ENCODE measurements at places on chromosomes 3 and 15.

DNA sequence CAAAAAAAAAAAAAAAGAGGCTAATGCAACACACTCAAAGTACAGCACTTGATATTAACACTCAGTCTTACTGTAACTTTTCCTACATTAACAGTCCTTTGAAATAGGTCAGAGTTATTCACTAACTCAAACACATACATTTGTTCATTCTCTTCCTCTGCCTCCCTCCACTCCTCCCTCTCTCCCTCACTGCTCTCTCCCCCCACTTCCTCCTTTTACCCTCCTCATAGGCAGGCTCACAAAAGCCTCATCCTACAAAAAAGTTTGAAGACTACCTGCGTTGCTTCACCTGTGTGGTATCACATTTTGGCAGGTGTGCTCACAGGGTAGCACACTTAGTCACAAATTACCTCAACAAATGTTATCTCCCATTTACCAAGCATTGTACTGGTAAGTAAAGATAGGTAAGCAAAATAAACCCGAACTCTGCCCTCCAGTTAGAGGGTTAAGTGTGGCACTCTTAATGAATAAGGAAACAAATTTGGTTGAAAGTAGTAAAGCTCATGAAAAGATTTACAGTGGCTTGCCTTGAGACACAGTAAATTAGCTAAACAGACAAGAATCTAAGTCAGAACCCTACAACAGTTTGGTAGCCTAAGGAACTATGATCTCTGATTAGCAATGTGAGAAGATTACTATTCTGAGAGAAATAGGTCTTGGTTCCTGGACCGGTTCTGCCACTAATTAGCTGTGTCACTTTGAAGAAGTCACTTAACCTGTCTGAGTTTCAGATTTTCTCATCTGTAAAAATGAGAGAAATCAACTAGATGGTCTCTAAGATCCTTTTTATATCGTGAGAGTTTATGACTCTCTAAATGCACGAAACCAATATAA, 151.0 kb upstream of the MLF1 start:
- no peak for DNase-seq

DNA sequence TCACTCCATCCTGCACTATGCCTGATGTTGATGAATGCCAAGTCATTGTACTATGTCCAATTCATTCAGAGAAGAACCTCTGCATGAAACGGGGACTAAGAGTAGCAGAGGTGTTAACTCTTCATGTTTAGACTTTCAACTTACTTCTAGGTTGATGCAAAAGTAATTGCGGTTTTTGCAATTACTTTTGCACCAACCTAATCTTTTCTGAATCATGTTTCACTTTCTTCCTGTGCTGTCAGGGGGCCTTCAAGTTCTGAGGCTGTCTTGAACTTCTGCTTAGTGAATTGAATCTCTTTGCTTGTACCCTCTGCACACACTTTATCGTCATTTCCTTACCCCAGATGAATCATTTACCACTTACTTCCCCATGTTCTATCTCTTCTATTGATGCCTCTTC, 636.2 kb downstream of the NAALADL2 start:
- no peak for DNase-seq

- DNase-seq = no peak
These were observed 691 bp downstream of the RHCG start for GRCh38 chr15:89495638-89496145.

DNA sequence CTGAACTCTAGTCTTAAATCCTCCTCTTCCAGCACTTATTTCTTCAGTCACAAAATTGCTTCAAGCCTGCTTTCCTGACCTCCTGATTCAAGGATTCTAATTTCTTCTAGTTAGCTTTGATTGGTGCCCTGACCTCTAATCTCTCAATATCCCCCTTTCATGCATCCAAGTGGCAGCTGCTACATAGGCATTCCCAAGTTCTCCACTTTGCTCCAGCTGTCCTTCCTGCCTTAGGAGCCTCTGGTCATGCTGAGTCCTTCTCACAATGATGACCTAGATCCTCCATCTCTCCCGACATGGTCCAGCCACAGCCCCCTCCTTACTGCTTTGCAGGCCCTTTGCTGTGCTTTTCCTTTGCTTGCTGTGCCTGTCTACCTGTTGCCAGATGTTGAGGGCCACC, 347.8 kb upstream of the C2CD4B start:
- DNase-seq = no peak

DNA sequence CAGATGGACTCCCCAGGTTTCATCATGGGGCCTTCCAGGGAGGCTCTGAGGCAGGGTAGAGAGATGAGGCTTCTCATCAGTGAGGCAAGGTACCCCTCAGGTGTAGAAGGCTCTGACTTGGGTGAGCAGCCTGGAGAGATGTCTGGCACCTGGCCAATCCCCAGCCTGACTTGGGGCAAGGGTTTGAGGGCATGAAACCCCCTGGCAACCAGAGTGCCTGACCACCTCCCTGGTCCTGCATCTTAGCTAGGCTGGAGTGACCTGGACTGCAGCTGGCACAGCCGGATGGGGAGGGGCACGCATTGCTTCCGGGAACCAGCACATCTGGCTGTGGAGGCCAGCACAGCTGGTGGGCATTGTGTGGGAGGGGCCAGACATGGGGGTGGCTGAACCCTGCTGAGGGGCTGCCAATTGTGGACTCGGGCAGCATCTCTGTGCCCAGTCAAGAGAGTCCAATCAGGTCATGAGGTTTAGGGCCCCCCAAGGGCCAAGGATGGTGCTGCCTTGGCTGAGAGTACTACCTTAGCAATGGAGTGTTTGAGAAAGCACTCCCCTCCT, 1.9 kb downstream of the ZBTB47 start:
- no peak for DNase-seq

DNA sequence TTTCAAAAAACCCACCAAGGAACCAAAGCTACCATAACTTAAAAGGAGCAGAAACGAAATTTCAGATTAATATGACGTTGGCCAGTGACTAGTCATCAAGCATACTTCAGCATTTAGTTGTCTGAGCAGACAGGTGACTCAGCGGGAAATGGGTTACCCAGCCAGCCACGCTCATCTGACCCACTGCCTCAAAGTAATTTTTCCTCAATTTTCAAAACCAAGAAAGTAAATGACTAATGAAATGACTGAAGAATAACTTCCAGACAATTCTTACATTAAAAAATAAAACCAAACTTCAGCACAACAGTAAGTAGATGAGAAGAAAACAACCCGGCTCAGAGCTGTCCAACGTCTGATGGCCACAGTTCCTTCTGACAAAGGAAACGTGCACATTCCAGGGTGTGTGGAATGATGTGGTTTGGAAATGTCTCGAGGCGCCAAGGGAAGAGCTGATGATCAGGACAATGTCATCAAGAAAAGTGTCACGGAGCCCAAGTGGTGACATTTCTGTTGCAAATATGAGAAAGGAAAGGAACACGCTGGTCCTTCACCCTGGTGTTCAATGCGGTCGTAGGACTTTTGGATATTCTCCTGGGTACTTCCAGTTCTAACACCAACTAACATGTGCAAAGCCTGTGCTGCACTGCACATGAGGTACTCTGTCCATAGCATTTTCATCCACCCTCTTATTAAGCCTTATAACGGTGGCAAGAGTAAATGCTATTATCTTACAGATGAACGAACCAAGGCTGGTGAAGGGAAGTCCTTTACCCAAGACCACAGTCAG, 79.1 kb downstream of the FOXP1 start:
- DNase-seq = no peak

- DNase-seq = no peak
These were observed 57.3 kb upstream of the SEC13 start for GRCh38 chr3:10378246-10378645.

DNA sequence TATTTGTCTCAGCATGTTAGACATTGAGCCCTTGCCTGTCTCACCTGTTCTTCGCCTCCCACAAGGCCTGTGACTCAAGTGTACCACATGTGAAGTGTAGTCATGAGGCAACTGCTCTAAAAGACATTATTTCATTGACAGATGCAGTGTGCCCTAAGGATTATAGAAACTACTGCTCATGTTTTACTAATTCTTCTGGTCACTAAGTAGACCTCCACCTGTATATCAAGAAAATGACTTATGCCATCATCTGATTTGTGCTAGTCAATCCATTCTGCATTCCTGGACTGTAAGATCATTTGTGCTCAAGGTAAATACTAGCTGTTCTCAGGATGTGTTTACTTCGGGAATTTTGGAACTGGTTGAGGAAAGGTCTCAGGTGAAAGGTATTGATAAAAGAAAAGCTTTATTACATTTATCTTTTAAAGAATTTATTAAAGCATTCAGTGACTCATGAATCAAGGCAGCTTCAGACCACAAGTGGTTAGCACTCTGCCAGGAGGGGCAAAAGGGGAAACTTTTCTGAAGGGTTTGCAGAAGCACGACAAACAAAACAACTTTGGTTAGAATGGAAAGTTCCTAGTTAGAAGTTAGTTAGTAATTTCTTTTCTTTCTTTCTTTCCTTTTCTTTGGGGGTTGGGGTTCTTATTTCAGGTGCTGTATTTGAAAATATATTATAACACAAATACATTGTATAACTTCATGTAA, 465.3 kb upstream of the CBLB start:
- DNase-seq = no peak

DNA sequence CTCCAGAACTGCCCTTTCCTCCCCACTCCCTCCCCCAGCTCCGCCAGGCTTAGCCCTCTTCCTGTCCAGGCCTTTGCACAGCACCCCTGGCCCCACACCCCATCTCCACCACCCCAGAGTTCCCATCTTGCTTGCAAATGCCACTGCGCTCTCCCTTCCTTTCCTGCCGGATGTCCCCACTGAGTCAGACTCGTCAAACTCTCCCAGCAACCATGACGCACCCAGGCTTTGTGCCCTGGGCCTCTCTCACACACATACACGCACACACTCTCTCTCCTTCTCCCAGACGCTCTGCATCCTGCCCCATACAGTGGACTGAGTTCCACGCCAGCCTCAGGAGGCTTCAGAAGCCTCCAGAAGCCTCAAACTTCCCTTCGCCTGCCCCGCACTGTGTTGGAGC, 2.8 kb upstream of the CCDC9B start:
- no peak for DNase-seq

DNA sequence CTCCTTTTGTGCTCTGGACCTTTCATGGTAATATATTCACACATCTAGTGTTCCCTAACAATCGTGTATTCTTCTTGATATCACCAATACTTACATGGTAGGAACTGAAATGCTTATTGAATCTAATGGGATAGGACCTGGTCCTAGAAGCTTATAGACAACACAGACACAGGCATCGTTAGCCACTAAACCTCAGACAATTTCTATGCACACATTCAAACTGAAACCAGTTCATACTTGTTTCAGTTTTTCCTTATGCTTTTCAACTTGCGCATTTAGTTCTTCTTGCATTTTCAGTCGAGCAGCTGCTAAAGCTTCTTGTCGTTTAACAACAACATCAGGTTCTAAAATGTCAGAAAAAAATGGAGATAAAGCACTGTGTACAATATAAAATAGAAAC, 2.3 kb downstream of the SELENOS start:
- DNase-seq = no peak

GRCh38 chr3:9508781-9509180, 44.8 kb downstream of the LHFPL4 start:
- DNase-seq = no peak

- DNase-seq = no peak
These were observed 122.7 kb downstream of the CMSS1 start for GRCh38 chr3:99940350-99940749.

- no peak for DNase-seq
These were observed 24.7 kb downstream of the PCOLCE2 start for GRCh38 chr3:142863930-142864920.

DNA sequence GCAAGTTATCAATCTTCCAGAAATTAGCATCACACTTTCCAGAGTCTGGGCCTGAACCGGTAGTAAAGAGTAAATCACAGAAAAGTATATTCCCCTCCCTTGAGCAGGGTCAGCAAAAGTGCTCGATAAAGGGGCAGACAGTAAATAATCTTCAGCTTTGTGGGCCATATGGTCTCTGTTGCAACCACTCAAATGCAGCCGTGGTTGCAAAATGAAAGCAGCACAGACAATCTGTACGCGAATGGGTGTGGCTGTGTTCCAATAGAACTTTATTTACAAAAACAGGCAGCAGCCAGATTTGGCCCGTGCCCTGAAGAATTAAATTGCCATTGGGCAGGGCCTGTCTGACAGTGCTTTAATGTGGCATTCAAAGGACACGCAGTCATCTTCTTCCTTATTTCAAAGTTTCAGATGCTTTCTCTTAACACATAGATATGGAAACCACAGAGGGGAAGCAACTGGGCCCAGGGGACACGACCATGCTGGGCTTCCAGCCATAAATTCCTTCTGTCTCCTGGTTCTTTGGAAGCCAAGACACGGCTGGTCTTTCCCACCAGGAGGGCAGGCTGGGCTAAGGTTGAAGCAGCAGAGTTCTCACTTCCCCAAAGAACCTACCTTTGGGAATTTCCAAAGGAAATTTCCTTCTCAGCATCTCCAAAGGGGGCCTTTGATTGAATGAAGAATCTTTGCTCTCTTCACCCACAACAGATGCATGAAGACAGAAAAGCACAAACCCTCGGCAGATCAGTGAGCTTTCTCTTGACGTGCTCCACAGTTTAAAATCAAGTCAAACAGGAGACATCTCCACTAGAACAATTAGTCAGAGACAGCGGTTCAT, 489.8 kb upstream of the PROK2 start:
- DNase-seq = no peak

Data from HEK293T (cell line).